Left lung (tissue), 14 donors: ENCODE measurements at places on chromosomes 1 and 21. TPM values are rescaled to one million over a fixed set of nuclear protein-coding genes. Genes with fewer than 3 reads are reported as not detected.

MYCL gene
- polyA plus RNA-seq, result 11.6 TPM

- DNase-seq, result no peak
Observed at GRCh38 chr1:215631040-215631439, 63.9 kb downstream of the KCTD3 start.

GRCh38 chr1:46812065-46812963 lies 13.5 kb downstream of the CYP4B1 start:
- no peak for DNase-seq

GRCh38 chr1:164701189-164701761 lies 142.3 kb downstream of the PBX1 start:
- DNase-seq, result no peak

- DNase-seq, result peak; percentile 70
Observed at GRCh38 chr1:2192031-2192995, 2.3 kb downstream of the FAAP20 start.
